ENCODE measurements at places on chromosomes 2 and 18. TPM values are rescaled to one million over a fixed set of nuclear protein-coding genes. Genes with fewer than 3 reads are reported as not detected.

Gene CYBRD1
- total RNA-seq = 165 TPM

Gene RGPD5
- total RNA-seq = 9.2 TPM

Gene ZBTB7C
- not detected for total RNA-seq

Gene CAPG
- total RNA-seq = 29.4 TPM

Gene MEIS1
- total RNA-seq = 12.3 TPM

Gene CD28
- not detected for total RNA-seq

Gene RFTN2
- total RNA-seq = 0.72 TPM

Gene CDH19
- 14.4 TPM for total RNA-seq

Gene OTX1
- total RNA-seq = not detected

Gene CHAC2
- total RNA-seq = 5.3 TPM

Gene LYG1
- total RNA-seq = not detected

Gene NT5C1B
- total RNA-seq = not detected

Gene DQX1
- total RNA-seq = not detected
